Activated effector memory CD4-positive, alpha-beta T cell treated with Interleukin-2 at 50 U/mL for 16 hours (primary cell): ENCODE measurements at places on chromosomes 6 and 20.

DNA sequence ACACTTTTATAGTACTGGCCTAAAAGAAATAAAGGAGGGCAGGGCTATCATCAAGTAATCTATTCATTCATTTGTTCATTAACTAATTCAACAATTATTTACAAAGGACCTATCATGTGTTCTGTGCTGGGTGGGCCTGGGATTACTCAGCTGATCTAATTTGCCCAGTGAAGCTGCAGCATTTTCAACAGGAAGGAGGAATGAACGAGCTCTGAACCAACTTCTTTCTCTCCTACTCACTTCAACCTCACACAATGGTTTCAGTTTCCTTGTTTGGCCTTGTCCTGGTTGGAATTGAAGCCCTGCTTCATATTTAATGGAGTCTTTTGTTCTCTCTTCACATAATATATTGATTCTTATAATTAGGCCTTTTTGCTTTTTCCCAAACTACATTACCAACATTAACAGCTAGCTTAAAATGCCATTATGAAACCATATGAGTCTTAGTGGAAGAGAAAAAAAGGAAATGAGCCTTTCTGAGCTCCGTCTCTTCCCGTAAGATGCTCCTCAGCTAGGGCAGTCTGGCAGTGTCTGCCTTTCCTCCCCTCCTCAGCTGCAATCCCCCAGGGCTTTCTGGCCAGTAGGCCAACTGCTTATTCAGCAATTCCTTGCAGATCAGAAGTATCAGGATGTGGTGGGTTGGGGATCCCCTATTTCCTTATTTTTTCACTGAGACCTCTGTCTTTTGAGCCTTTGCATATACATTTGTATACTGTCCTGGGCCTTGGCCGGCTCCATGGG, 79.4 kb upstream of the NRN1 start:
- DNase-seq = no peak

DNA sequence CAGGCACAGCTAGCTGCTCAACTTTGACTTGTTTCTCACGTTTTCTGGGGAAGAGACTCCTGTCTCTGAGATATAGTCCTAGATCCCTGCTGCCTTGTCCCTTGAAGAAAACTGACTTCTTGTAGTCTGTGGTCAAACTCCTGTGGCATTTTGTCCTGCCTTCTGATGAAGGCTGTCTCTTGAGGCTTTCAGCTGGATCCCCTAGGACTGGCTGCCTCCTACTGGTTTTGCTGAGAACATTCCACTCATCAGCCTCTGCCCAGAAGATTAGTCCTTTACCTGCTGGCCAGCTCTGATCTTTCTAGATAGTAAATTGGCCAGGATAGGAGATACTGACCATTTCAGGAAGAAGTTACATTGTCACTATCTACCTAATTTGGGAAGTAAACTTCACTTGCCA, 71.9 kb upstream of the CNR1 start:
- DNase-seq = no peak

GRCh38 chr20:9609887-9610502, 95.6 kb downstream of the LAMP5 start:
- no peak for DNase-seq

- no peak for DNase-seq
Measured at GRCh38 chr6:4463236-4463635, 313.0 kb upstream of the CDYL start.

DNA sequence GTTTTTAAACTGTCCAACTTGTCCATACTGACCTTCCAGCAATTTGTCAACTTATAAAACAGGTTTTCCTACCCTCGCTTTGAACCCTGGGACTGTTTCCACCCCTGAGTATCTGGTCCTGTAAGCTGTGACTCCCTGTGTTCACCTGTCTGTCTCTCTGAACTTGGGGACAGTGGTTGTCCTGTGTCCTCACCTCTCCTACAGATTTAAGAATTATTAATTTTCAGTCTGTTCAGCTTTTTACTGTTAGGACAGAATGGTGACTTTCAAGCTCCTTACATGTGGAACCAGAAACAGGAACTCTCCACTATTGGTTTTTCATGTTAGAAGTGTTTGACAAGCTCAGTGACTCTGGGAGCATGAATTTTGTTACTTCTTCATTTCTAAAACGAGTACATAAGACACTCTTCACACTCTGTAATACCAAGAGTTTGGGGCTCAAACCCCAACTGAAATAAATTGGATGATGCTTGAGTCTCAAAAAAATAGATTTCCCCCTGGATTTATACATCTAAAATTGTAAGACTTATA, 713.9 kb downstream of the COL12A1 start:
- no peak for DNase-seq

DNA sequence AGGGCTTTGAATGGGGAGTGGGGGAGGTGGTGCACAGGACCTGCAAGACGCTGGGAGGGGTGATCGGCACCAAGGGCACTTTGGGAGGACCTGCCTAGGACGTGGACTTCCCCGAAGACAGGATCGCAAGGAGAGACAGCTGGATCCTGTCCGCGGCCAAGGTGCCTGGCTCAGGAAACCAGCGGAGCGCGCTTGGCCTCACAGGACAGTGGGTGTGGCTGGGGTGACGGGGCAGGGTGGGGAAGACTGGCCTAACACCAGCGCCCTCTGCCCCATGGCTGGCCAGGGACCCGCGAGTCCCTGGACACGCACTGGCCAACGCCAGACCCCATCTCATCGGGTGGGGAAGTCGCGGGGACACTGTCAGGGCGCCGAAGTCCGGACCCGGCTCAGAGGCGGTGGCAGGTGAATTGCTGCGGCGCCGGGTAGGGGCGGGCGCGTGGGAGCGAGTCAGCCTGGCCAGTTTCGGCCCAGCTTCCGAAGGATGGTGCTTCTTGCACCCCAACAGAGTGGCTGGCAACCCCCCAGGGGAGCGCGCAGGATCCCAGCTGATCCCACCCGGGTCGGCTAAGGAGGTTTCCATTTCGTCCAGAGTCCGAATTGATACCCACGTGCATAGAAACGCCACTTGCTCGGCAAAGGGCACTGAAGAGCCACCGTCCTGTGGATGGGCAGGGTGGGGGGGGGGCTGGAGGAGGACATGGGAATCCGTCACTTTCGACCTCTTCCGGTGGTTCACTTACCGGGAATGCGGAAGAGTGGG, 785 bp upstream of the THBD start:
- DNase-seq = no peak

DNA sequence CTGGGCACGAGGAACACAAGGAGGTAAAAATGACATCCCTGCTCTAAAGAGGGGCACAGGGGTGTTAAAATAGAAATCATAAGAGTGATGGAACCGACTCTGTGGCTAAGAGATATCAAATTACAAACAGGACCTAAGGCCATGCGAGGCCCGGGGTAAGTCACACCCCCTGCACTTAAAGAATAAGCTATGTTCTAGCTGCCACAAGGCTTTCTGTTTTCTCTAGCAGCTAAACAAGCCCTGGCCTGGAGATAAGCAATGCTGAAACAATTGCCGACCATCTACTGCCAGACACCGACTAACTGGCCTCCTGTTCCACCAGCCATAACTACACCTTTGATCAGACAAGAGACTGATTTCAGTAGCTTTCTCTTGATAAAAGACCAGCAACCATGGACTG, 32.4 kb downstream of the MDGA1 start:
- DNase-seq = no peak

DNA sequence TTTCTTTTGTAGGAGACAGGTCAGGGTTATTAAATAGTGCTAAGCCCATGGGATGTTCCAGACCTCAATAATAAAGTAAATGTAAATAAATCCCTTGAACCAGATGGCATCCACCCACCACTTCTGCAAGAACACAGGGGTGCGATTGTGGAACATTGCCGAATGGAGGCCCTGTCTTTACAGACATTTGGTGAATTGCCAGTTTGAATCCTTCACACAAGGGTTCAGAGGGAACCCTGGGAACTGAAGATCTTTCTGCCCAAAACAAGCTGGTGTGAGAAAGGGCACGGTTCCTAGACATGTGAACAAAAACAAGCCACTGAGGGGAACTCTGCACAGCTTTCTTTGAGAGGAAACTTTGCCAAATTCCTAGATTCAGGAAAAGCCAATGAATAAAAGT, 30.2 kb upstream of the RNF8 start:
- no peak for DNase-seq

GRCh38 chr6:140274548-140274947, 900.1 kb upstream of the CITED2 start:
- DNase-seq = no peak
